HCEC 1CT (cell line): ENCODE measurements at places on chromosomes 7 and 10.

GRCh38 chr7:108261560-108262255, 131.5 kb upstream of the LAMB4 start:
- DNase-seq, result no peak

- DNase-seq, result no peak
These were observed 152.9 kb downstream of the MAGI2 start for GRCh38 chr7:79300573-79300972.

GRCh38 chr10:5658871-5659618, 7.3 kb downstream of the ASB13 start:
- DNase-seq, result no peak

DNA sequence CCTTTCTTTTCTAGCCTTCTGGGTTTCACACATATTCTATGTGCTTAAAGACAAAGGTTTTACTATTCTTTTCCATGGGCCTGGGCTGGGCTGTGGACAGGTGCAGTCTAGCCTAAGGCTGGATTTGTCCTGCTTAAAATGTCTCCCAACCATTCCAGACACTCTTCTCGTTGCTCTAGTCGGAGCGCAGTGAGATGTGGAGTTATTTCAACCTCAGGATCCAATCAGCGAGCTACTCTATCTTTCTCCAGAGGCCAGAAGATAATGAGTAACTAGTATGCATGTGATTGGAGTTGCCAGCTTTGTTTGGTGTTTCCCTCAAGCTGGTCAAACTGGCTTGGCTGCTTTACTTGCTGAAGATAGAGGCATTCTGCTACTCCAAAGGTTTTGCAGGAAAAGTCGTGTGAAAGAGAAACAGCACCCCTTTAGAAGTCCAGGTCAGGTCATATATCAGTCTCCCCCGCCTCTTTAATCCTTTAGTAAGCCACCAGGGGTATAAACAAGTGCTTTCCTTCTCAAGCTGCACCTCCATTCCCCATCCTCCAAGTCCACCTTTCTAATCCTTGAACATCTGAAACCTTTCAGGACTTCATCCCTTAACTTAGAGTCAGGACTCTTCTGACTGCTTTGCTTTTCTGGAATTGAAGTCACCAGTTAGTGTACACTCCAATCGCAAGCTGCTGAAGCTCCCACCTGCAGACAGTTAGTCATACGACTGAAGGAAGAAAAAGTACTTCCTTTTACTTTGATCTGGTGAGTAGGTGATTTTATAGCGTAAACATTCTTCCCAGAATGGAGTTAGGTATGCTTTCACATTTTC, 78.8 kb downstream of the DNMBP start:
- no peak for DNase-seq

- DNase-seq, result no peak
These were observed 80.7 kb downstream of the GCC1 start for GRCh38 chr7:127504715-127505114.

DNA sequence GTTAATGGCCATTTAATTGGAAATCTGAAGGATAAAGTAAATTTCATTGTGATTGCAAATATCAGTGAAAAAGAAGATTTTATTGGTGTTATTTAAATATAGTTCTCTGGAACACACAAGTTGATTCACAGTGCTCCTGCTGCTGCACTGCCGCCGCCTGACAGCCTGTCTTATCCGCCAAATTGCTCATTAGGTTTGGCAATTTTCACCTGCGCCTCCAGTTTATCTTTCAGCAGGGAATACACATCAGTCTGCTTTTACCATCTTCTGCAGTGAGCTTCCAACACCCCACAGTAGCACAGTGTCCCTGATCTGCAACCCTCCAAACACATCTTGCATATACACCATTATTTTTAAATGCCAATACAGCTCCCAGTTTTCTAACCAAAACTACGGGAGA, 308.3 kb downstream of the PARD3 start:
- DNase-seq, result no peak

DNA sequence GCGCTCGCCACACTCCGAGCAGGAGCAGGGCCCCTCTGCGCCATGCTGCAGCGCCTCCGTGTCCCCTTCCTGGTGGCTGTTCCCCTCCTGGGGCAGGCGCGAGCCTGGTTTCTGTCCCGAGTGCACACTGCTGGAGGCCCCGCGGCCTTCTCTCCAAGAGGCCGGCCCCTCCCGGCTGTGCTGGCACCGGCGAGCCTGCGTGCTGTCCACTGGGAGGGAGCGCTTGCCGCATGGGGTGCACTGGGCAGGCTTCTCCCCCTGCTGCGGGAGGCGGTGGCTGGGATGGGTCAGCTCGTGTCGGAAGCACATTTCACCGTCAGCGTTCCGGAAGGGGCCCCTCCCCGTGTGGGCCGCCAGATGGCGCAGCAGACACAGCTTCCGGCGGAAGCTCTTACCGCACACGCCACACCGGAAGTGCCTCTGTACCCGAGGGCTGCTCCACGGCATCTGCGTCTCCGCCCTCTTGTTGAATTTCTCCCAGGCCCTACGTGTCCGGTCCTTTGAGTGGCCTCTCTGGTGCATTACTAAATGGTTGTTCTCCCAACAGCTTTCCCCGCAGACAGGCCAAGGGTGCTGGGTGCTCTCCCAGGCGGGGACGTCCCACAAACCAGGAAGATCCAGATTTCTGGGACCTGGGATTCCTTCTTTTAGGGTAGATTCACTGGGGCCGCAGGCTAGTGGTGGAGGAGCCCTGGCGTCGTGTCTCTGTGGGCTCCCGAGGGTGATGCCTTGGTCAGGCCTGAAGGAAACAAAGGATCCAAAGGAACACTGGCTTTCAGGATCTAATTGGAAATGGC, 18.7 kb downstream of the ZNF786 start:
- DNase-seq, result no peak
